ENCODE measurements at places on chromosomes 5 and 9.

- DNase-seq, result no peak
Measured at GRCh38 chr5:156380848-156381247, 53.9 kb downstream of the SGCD start.

- DNase-seq, result no peak
Measured at GRCh38 chr5:176373100-176373818, 8.0 kb downstream of the ARL10 start.

GRCh38 chr5:151150471-151151262 is 6.9 kb downstream of the ANXA6 start:
- peak; percentile 78 for DNase-seq

DNA sequence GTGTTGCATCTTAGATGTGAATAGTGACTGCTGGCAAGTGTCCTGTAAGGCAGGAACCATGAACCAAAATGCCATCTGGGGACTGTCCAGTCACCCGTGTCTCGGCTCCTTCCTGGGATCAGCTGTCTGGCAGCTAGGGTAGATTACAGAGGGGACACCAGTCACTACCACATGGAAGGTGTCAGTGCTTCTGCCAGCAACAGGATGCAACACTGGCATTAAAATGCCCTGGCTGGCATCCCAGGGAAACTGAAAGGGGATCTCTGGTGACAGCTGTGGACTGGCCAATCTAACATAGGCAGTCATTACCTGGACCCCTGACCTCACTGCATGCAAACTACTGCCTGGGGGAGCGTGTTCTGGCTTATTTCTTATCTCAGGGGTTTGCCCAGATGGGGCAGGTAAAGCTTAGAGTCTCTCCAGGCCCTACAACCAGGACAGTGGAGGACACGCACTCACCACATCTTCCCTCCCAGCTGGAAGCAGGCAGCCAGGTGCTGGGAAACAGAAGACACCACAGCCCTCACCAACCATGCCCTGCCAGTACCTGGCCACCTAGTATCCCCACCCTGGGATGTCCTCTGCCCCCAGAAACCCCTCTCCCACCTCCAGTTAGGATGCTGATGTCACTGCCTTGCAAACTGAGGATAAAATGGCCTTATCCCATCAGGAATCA is 83.8 kb downstream of the SEMA4D start:
- DNase-seq, result no peak

GRCh38 chr9:96858670-96859069 is 4.4 kb upstream of the ZNF782 start:
- DNase-seq, result no peak

GRCh38 chr5:90479611-90480385 is 5.1 kb downstream of the POLR3G start:
- DNase-seq, result no peak

GRCh38 chr9:15977438-15977837 is 424.6 kb downstream of the CCDC171 start:
- DNase-seq, result no peak

DNA sequence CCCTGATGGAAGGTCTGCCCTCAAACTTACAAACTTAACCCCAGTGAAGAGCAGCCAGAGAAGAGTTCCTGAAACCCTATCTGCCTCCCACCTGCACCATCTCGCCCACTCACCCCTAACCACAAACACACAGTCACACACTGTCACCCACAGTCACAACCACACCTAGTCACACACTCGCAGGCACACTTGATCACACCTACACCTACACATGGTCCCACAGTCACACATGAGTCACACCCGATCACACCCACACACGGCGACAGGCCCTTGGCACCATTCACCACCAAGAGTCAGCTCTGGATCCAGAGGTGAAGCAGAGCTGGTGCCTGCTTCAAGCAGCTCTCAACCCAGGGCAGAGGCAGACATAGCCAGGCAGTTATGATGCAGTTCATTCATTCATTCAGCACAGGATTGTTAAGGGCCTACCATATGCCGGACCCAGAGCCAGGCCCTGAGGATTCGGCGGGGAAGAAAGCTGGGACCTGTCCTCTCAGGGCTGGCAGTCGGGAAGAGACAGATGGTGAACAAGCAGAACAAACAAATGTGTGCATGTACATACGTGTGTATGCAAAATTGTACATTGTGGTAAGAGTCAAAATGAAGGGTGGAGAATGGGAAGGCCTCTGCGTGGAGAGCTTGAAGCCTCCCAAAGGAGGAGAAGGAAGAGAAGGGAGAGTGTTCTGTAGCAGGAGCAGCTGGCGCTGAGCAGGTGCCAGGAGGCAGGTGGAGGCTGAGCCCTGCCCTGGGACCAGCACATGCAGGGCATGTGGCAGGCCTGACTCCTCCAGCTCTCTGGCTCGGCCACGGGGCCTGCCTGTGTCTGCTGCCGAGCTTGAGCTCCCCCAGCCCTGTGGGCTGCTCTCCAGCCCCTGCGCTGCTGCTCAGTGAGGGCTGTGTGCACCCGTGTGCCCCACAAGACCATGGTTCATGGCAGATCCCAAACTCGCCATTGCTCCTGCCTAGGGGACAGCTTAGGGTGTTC is 6.4 kb downstream of the TSPAN17 start:
- no peak for DNase-seq

- no peak for DNase-seq
Measured at GRCh38 chr5:51544031-51544785, 161.0 kb downstream of the ISL1 start.

- no peak for DNase-seq
Measured at GRCh38 chr5:117013280-117013877, 438.8 kb upstream of the SEMA6A start.

- DNase-seq, result no peak
Measured at GRCh38 chr9:138052635-138053320, 175.2 kb downstream of the CACNA1B start.

- no peak for DNase-seq
Measured at GRCh38 chr5:62969409-62970120, 390.9 kb downstream of the LRRC70 start.

- DNase-seq, result no peak
Measured at GRCh38 chr5:55917402-55918086, 66.4 kb downstream of the IL31RA start.

GRCh38 chr9:114309096-114309495 is 13.8 kb upstream of the ORM1 start:
- no peak for DNase-seq

- DNase-seq, result no peak
Measured at GRCh38 chr5:9176641-9177040, 369.2 kb downstream of the SEMA5A start.

GRCh38 chr5:140357726-140358093 is 2.3 kb upstream of the SLC4A9 start:
- peak; percentile 46 for DNase-seq

DNA sequence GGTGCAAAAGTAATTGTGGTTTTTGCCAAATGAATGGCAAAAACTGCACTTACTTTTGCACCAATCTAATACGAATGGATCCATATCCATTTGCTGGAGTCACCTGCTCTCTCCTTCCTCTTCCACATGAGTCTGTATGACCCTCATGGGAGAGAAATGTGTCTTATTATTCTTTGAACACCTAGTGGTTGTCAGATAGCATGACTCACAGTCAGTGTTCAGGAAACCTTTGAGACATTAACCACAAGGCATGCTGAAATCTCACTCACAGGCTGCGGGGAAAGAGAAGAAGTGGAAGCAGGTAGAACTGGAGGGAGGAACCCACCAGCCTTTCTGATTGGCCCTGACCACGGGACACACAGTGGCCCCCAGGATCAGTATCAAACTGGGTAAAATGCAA is 222.8 kb upstream of the KLF4 start:
- DNase-seq, result no peak

- DNase-seq, result no peak
Measured at GRCh38 chr5:54049144-54049543, 261.2 kb downstream of the ARL15 start.

GRCh38 chr5:168477060-168477459 is 9.2 kb upstream of the RARS1 start:
- DNase-seq, result no peak

DNA sequence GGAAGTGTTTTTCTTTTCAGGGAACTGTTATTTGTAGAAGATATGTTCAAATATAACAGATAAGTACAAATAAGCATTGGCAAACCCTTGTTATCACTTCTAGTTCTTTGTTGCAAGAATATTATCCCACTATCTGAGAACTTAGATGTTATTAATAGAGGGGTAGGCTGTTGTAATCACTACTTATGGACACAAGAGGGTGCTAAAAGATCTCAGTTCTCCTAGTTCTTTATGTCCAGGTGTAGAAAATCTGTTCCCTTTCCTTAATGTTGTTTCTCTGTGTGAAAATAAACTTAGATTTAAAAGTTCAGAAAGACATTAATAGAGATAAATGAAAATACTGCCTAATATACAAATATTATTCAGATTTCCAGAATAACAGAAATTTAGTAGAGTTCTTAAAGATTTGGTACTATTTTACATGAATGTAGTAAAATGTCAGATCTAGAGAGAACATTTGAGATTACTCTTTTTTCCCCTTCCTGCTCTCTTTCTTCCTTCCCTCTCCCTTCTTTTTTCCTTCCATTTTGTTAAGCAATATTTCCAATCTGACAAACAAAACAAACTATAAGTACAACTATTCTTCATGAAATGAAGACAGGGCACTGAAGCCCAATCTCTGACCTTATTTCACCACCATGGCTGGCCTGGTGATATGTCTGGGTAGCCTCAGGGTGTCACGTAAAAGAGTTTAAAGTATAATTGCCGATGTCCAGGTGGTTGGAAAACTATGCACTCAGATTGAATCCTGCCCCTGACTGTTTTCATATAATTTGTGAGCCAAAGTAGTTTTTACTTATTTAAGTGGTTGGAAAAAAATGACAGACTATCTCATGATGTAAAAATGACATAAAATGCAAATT is 43.6 kb upstream of the C5orf46 start:
- DNase-seq, result no peak

GRCh38 chr9:93483497-93483896 is 30.1 kb upstream of the FAM120AOS start:
- no peak for DNase-seq

GRCh38 chr5:132134384-132134783 is 60.8 kb downstream of the CSF2 start:
- DNase-seq, result no peak

DNA sequence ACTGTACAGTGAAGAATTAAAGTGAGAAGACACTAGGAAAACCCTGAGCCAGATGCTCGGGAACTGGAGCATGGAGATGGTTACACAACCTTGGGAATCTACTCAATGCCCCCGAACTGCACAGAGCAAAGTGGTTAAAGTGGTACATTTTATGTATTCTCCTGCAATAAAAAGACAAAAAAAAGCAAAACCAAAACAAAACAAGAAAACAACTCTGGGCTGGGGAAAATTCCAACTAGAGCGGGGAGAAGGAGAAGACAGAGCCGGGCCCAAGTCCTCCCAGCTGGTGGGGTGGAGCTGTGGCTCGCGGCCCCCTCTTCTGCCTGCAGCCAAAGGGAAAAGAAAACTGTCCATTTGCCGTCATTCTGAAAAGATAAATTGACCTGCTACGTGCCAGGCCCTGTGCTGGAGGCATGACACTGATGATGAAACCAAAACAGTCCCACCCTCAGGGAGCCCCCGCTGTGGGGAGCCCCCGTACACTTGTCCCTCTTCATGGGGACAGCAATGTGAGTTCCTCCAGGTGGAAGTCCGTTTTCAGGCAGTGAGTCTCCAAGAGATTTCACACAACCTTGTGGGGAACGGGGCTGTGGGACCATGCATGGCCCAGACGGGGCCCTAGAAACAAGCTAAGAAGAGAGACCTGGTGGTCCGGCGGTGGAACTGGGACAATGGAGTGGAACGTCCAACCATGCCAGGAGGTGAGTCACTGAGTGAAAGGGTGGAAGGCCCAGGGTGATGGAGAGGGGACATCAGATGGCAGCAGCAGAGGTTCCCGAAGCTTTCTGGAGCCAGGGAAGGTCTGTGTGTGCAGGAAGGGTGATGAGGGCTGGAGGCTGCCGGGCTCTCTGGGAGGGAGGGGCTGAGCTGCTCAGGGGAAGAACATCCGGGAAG is 114.8 kb upstream of the COL5A1 start:
- no peak for DNase-seq

- no peak for DNase-seq
Measured at GRCh38 chr5:169070413-169070812, 230.5 kb downstream of the SLIT3 start.

DNA sequence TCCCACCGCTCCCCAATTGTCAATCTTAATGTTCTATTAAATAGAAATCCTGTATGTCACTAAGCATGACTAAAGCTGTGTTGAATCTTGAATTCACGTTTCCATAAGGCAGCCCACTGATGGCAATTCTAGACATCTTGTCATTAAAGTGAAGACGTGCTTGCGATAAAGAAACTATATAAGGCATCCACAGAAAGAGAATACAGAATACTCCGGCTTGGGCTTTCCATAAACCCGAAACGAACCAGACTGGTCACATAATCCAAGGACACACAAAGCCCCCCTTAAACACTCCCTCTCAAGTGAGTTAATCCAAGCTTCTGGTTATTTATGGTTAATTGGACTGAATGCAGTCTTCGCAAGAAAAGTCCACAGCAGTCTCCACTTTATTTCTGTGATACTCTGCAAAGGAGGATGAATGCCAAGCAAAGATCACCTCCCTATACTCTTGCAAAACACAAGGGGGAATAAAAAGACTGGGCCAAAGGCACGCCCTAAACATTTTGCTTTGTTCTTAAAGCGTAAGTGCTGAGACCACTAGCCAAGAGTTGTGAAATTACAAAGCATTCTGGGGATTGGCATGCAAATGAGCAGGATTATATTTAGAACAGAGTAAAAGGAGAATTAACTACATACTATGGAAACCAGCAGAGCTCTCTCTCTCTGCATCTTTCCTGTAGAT is 54.7 kb downstream of the DPYSL3 start:
- DNase-seq, result no peak

GRCh38 chr9:110545705-110546104 is 33.8 kb downstream of the SVEP1 start:
- no peak for DNase-seq
